Activated naive CD4-positive, alpha-beta T cell treated with anti-CD3 and anti-CD28 coated beads, Interleukin-2, amount 10 ng/mL, durations not matched to agents 7 days and 5 days (primary cell): ENCODE measurements at places on chromosomes 4 and X.

DNA sequence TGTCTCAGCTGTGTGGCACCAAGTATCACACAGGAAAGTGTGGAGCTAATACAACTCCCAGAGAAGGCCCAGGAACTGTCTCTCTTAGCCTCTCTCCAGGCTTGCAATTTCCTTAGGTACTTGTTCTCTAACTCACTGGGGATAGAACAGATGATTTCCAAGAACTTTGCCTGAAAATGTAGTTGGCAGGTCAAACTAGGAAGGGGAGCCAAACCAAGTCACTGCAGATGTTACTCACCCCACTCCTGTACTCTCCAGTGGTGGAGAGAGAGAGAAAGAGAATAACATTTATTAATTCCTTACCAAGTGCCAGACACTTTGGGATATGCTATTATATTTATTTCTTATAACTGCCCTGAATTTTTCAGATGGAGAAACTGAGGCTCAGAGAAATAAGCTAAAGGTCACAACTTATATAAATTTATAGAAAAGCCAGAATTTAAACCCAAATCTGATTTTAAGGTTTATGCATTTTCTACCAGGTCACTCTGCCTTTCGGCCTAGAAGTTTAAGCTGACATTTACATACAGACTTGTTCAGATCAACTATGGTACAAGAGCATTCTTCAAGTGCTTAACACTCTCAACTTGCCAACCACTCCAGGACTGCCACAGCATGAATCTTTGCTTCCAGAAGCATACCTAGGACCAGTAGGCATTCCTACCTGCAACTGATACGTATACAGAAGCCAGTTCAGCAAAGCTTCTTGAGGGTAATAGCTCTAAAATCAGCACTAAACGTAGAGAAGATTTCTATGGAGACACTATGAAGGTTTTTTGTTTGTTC, 248.6 kb upstream of the ETNPPL start:
- no peak for DNase-seq

GRCh38 chr4:146334862-146335449, 120.6 kb downstream of the REELD1 start:
- no peak for DNase-seq

GRCh38 chr4:65416891-65417290, 253.4 kb downstream of the EPHA5 start:
- no peak for DNase-seq

GRCh38 chr4:144202081-144202480, 61.6 kb upstream of the GYPA start:
- no peak for DNase-seq

GRCh38 chrX:118062048-118062789, 54.4 kb downstream of the KLHL13 start:
- no peak for DNase-seq

DNA sequence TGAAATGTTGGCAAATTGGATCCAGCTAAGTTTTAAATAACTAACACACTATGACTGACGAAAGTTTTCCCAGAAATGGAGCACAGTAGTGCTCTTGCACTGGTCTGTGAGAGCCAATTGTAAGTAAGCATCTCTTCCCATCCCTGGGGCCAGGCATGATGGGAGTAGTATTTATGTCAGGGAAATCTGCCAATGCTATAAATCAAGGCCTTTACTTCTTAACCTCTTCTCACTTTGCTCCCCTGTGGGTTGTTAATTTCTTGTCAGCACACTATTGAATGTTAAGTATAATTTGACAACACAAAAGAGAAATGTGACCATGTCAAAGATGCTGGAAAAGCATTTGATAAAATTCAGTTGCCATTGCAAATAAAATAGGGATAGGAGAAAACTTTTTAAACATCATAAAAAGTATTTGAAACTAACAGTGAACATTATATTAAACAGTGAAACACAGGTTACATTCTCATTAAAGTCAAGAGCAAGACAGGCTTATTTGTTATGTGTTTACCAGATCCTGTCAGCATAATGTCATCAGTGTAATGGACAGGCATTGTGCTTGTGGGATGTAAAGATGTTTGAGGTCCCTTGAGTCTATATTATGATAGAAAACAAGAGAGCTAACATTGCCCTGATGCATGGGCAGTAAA, 5.0 kb downstream of the F8A1 start:
- DNase-seq: no peak

- DNase-seq: no peak
Measured at GRCh38 chr4:163991298-163991865, 496.9 kb downstream of the TMA16 start.

DNA sequence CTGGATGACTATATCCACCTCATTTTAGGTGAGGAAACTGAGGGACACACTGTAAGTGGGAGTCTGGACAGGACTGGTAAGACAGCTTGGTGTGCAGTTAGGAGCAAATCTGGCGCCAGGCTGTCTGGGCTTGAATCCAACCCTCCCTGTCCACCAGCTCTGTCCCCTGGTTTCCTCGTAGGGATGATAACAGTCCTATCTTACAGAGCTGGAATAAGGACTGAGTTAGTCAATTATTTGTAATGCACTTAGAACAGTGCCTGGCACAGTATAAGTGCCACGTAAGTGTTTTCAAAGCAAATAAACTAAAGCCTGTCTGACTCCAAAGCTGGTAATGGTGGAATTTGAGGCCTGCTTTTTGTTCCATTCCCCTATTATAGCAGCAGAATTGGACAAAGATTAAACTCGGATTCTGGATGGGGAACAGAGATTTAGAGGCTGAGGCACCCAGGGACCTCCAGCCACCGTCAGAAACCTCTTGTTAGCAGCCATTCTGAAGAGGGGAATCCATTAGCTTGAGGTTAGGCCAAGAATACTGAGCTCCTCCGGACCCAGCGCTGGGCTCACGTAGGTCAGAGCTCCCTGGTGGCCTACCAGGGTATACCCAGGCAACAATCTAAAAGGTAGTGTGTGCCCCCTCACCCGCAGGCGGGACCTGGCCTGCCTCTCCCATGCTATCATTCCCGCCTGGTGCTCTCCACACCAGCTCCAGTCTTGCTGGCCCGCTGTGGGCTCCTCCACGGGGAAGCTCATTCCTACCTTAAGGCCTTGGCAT, 102.1 kb downstream of the UCHL1 start:
- DNase-seq: no peak

DNA sequence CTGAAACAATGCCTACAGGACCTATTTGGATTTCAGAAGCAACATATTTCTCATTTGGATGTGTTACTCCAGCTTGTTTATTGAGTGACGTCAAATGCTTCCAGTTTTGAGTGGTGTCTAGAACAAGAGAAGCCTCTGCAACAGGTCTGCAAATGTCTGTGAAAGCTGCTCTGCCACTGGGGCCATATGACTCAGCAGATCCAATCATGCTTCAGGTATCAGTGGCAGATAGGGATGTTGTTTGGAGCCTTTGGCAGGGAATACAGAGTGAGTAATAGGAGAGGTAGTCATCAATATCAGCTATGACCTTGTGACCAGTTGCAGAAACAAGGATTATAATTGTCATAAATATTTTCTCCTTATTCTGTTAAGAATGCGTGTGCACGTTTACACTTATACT, 141.1 kb upstream of the ZXDA start:
- no peak for DNase-seq

DNA sequence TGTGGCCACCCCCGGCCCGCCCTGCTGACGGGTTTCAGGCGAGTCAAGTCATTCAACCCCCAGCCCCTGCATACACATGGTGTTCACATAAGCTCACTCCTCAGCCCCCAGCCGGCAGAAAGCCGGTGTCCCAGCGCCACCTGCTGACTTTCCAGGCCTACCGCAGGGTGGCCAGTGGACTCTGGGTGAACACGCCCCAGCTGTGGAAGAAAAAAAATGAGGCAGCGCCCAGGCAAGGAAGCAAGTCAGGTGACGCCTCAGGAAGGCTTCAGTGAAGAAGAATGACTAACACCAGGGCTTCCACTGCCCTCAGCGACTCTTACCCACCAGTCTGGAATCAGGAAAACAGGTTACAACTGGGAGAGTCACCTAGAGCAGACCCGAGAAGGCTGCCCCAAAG, 15.8 kb downstream of the BCAP31 start:
- peak; percentile 72 for DNase-seq

- no peak for DNase-seq
Measured at GRCh38 chr4:145034727-145035211, 63.2 kb downstream of the ANAPC10 start.

DNA sequence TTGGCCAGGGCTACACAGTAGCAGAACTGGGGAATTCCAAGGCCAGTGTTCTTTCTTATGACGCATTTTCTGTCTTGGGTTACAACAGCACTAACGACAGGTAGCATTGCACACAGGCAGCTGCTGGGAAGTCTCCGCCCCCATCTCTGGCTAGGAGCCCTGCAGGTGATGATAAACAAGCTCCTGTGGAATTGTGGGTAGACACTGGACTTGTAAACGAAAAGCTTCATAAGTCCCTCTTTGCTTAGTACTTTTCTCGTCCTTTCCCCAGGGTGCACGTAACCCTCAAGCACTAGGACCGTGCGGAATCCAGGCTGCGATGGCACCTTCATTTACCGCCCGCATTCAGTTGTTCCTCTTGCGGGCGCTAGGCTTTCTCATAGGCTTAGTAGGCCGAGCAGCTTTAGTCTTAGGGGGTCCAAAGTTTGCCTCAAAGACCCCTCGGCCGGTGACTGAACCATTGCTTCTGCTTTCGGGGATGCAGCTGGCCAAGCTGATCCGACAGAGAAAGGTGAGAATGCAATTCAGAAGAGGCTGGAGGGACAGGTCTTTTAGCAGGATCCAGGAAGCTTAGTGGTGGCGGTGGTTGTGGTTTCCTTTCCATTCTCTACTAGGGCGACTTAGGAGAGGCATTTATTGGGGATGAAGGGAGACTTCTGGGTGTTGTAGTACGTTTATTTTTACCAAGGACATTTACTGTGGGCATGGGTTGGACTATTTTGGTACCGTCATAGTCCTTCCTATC, at the start of gene FAAH2:
FAAH2 (plus strand) TSS at position 200 of the 745 bp plus-strand sequence; CDS start at position 320, 120 bp downstream.
- DNase-seq: peak; percentile 52

DNA sequence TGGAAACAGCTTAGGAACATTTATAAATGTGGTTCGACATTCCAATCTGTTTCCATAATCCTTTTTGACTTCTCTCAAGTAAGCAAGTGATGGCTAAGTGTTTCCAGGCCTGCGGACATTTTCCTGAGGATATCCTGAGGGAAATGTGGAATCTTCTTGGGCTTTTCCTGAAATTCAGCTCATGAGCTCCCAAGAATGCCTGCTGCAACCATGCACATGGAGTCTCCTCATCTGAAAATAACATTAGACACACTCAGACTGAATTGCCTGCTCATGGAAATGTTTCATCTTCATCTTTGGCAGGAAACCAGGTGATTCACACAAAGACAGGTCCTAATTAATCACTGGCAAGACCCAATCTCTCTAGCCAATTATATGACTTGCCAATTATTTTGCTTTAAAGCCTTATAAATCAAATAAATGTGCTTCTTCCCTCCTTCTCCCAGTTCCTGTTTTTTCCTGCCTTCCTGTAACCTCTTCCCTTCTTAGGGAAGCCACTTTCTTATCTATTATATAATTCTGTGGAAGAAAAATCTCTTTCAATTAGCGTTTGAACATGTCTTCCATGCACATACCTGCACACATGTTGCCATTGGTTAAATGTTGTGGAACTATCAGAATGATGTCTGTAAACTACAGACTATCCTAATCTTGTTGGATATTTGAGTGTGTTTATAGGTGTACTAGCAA, 104.6 kb upstream of the MXRA5 start:
- no peak for DNase-seq

GRCh38 chr4:80074651-80075050, 1.6 kb upstream of the ANTXR2 start:
- DNase-seq: no peak

DNA sequence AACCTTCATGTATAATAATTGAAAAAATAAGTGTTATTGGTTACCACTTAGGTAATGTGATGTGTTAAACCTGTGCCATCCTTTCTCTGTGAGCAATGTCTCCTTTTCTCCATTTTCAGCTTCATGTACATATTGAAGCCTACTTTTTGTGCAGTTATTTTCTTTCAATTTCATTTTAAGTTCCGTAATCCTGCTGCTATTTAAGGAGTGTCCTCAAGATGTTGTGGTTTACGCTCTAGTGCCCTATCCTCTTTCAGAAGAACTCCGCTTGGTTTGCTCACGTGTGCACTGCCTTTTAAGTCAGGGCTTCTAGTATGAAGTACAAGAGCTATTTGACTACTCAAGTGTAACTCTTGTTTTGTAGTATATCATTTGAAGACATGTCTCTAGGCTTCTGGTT, 2253.2 kb upstream of the TENM3 start:
- DNase-seq: no peak

DNA sequence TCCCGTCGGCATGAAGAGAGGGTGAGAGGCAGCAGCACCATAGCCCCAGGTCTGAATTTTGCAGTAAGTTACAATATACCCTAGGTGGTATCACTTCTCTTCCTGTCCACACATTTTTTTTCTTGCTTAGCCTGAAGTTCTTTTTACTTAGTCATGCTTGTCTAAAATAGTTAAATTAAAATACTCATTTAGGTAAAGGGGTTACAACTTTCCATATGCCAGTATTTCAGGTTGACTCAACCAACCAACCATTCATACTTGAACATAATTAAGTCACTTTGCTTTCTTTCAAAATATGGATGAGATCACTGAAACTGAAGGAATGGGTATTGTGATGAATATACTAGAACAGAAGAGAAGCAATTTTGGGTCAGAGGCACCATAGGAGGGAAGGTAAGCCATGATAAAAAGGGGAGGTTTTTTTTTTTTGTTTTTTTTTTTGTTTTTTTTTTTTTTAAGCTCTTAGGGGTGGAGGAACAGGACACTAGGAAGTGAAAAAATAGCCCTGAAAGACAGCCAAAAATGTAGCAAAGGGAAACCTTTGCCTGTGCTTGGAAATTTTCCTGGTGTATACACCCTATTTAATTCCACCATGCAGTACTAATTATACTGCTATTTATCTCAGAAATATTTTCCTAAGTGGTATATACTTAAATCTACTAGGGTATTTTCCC, 41.8 kb downstream of the RPS6KA3 start:
- DNase-seq: no peak

GRCh38 chr4:2662598-2662997, 93.5 kb downstream of the TNIP2 start:
- no peak for DNase-seq

DNA sequence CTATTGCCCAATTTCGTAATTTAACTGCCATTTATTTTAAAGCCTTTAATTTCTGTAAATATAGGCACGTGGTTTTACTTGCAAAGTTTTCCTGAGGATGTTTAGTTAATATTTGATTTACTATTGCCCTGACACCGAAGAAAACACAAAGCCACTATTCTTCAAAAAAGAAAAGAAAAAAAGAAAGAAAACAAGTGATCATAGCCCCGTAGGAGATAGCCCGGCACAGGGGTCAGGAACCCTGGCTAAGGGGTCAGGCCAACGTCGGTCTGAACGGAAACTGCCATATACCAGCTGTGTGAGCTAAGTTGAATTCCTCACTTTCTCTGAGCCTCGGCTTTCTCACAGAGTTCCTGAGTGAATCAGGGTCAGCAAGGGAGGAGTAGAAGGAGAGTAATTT, 17.7 kb upstream of the LAMP2 start:
- DNase-seq: no peak

- no peak for DNase-seq
Measured at GRCh38 chr4:178633263-178633662, 1191.0 kb upstream of the AGA start.

DNA sequence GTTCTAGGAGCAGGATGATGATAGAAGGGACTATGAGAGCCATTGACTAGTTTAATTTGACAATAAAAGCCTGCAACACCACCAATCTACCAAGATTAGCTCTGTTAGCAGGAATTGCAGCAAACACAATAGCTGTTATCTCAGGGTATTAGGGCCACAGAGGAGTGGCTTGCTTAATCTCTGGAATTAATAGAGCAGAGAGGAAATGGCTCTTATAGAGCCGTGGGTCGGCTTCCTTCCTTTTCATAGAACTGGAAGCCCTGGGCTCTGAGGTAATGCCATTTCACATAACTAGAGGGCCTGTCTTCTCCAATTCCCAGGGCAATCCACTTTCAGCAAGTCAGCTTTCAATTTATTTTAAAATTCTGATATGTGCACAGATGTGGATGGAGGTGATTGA, 83.0 kb downstream of the MAMLD1 start:
- no peak for DNase-seq
